ENCODE measurements at places on chromosomes 2 and 18.

GRCh38 chr18:23136326-23137096, 1.2 kb downstream of the CABLES1 start:
- DNase-seq = peak; percentile 28

- DNase-seq = no peak
Measured at GRCh38 chr2:219731173-219731572, 103.7 kb downstream of the SLC4A3 start.

DNA sequence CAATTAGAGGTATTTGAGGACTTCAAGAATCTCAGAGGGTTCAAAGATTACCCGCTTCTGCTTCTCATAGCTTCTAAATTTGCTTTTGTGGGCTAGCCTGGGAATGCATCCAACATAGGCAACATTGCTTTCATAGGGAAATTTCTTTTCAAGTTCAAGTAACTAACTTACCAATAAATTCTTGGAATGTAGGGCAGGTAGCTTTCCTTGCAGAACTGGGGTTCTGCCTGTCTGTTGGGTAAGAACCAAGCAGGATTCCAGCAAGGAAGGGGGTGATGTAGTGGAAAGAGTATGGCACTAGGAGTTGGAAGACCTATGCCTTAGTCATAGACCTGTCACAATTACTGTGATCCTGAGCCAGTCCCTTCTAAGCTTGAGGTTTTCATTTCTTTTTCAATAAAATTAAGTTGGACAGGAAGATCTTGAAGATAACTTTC, 164.1 kb downstream of the FHOD3 start:
- no peak for DNase-seq

- no peak for DNase-seq
Measured at GRCh38 chr2:42834161-42834560, 41.8 kb upstream of the HAAO start.

All from suppressor macrophage treated with lipopolysaccharide for 4 hours (primary cell).